ENCODE measurements at places on chromosomes 3 and 15.

- DNase-seq: no peak
These were observed 901 bp upstream of the NMB start for GRCh38 chr15:84658788-84659411.

DNA sequence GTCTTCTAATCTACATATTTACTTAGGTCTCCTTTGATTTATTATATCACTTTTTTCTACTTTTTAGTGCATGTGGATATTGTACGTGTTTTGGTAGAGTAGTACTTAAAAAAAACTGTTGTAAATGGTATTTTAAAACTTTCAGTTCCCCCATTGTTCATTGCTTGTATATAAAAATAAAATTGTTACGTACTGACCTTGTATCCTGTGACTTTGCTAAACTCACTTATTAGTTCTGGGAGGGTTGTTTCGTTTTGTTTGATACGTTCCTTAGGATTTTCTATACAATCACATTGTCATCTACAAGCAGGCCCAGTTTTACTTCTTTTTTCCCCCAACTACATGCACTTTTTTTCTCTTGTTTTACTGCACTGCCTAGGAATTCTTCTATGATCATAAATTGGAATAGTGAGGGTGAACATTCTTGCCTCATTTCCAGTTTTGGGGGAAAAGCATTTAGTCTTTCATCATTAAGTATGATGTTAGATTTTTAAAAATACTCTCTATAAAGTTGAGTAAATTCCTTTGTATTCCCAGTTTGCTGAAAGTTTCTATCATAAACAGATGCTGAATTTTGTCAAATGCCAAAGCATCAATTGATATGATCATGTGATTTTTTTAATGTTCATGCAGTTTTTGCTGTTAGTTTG lies 33.5 kb upstream of the ACKR4 start:
- no peak for DNase-seq

- DNase-seq: no peak
These were observed 8.0 kb upstream of the OXTR start for GRCh38 chr3:8777201-8777977.

GRCh38 chr3:15120986-15121385 lies 22.0 kb upstream of the RBSN start:
- no peak for DNase-seq

GRCh38 chr3:32438596-32439344 lies 47.1 kb downstream of the CMTM7 start:
- DNase-seq: no peak

GRCh38 chr3:158590223-158590622 lies 19.2 kb downstream of the MLF1 start:
- DNase-seq: no peak

DNA sequence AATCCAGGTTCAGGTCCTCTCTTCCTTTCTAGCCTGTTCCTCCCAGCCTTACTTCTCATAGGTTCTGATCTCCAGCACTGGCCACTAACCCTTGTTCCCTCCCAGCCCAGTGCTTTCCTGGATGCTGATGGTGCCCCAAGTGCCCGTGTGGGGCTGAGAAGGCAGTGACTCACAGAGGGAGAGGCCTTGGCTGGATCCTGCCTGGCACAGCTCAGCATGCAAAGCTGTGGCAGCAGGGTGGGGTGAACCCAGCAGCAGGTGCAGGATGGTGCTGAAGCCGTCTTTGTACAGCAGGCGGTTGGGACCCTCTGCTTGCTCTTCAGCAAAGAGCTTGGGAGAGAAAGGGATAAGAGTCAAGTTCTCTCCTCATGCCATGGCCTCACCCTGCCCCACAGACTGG lies 7.6 kb downstream of the LPCAT4 start:
- no peak for DNase-seq

GRCh38 chr3:46845860-46846623 lies 17.2 kb downstream of the MYL3 start:
- peak; percentile 87 for DNase-seq

Measured in uterus (tissue), 4 donors.